ENCODE measurements at places on chromosomes 12 and 14.

DNA sequence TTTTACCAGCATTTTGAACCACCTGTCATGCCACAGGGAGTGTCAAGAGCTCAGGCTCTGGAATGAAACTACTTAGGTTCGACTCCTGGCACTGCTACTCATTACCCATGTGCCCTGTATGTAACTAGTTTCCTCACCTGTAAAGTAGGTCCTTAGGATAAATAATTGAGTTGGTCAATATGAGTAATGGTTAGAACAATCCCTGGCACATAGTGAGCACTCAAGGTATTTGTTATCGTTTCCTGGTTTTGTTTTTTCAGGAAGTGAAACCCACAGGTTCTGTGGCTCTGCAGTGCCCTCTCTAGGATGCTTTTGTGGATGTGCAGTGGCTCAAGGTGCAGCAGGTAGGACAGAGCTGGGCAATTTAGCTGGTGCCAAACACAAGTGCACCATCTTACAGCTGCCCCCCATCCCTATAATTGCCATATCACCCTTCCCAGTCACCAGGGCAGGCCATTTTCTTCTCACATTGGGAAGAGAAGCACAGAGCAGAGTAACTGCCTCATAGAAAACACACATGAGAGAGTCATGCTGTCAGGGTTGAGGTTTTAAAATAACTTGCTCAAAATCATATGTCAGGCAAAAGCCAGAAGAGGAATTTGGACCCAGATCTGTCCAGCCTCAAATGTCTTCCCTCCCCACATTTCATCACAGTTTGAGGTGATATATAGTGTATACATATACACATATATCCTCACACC is 297.5 kb downstream of the RPAP3 start:
- DNase-seq: no peak

- no peak for DNase-seq
These were observed 772.9 kb downstream of the MED13L start for GRCh38 chr12:115504306-115505290.

DNA sequence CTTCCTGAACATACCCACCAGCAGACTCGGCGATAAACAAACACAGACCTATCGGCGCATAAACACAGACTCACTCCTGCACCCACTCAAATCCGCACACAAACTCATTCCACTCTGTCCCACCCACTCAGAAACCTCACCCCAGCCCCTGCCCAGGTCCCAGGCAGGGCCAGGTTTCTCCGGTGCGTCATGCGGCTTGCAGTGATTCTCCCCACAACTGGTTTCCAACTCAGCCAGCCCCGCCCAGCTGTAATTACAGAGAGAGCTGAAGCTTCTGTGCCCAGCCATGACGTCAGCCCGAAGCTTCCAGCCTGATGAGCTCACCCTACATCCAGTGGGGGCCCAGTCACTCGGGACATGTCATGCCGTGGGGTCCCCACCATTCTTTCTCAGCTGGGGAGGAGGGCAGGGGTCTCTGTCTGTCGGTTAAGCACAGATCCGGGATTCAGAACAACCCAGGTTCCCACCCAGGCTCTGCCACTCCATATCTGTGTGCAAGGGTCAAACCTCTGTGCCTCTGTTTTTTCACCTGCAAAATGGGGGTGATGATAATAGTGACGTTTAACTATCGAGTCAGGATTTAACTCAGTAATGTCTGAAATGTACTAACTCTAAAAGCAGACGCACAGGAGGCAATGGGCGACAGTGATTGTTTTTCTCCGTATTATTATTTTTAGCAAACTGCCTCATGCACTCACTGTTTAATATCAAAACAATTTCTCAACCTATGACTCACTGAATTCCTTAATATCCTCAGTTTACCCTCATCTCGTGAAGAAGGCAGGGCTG is 2.3 kb upstream of the HSPB8 start:
- DNase-seq: peak; percentile 29

GRCh38 chr14:98240376-98240775 is 1031.6 kb downstream of the BCL11B start:
- no peak for DNase-seq

- no peak for DNase-seq
These were observed 183.5 kb upstream of the PLEKHG7 start for GRCh38 chr12:92519284-92519683.

- DNase-seq: no peak
These were observed 15.5 kb upstream of the FKBP4 start for GRCh38 chr12:2779281-2779680.

DNA sequence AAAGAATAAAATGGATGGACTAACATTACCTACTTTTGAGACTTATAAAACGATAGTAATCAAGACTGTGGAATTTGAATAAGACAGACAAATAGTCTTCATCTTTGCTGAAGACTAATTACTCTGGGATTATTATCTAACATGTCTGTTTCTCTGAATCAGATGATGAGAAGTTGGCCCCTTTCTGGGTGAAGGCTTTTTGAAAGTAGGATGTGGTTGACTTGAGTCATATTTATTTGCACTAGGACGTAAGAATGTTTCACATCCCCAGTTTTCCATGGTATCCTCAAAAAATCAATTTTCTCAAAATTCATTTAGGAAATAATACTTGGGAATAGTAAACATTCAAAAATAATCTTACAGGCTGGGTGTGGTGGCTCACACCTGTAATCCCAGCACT is 31.8 kb downstream of the PKP2 start:
- DNase-seq: no peak

GRCh38 chr14:63224196-63224595 is 20.0 kb downstream of the RHOJ start:
- DNase-seq: no peak

DNA sequence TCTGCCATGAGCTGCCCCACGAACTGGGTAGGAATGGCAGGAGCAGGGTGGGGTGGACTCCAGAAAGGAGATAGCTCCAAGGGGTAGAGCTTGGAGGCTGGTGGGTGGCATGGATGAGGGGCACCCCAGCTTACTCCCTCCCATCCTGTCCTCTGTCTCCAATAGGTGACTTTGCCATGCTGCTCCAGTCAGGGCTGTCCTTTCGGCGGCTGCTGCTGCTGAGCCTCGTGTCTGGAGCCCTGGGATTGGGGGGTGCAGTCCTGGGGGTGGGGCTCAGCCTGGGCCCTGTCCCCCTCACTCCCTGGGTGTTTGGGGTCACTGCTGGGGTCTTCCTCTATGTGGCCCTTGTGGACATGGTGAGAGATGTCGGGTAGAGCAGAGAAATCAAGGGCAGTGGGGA is 7.1 kb downstream of the SLC39A5 start:
- no peak for DNase-seq

GRCh38 chr14:22536853-22537338 is 52.1 kb downstream of the DAD1 start:
- DNase-seq: peak; percentile 94

DNA sequence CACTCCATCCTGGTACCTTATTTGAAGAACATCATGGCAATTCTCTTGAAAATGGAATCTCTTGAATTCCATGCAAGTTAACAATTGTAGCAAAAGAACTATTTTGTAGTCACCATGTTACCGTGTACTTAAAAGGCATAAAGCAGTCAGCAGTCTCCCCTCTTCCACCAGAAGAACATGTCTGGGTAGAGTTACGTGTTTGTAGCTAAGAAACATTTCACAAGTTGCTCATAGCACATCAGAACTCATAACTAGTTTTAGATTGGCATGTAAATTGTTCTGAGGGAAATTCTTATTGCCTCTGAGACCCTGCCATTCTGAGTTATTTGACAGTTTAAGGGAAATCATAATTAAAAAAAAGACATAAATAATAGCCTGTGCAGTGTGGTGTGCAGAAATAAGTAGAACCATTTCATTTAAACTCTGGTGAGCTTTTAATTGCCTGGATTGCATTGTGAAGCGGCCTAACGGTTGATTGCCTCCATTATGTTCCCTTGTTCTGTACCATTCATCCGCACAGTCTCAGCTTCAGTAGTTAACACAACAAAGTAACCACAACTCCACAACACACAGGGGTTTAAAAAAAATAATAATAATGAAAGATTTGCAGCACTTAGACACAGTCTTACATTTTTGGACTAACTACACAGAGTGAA is 2.6 kb downstream of the LMO3 start:
- no peak for DNase-seq

- DNase-seq: no peak
These were observed 36.9 kb upstream of the ATP23 start for GRCh38 chr12:57904426-57904825.

GRCh38 chr12:124387528-124387911 is 92.6 kb downstream of the RFLNA start:
- no peak for DNase-seq

DNA sequence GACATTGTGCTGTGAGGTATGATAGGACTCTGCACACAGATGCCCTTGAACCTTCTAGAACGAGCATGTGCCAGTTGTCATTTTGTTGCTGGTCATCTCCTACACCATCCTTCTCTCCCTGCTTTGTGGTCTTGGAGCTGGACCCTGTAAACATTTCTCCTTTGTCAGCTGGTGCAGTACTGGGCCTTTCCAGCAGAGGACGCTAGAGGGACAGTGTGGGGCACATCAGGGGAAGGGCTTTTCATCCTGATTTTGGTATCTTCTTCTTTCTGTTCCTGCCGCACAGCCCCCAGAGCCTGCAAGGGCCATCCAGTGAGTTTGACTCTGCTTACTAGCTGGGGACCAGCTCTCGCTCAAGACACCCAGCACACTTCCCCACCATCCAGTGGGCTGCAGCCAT is 484.6 kb downstream of the AACS start:
- no peak for DNase-seq

GRCh38 chr12:132118876-132119275 is 25.2 kb downstream of the DDX51 start:
- DNase-seq: no peak

- DNase-seq: no peak
These were observed 1.2 kb downstream of the VWF start for GRCh38 chr12:6123258-6123657.

- DNase-seq: no peak
These were observed 163.4 kb downstream of the RAD51B start for GRCh38 chr14:67982711-67983608.

DNA sequence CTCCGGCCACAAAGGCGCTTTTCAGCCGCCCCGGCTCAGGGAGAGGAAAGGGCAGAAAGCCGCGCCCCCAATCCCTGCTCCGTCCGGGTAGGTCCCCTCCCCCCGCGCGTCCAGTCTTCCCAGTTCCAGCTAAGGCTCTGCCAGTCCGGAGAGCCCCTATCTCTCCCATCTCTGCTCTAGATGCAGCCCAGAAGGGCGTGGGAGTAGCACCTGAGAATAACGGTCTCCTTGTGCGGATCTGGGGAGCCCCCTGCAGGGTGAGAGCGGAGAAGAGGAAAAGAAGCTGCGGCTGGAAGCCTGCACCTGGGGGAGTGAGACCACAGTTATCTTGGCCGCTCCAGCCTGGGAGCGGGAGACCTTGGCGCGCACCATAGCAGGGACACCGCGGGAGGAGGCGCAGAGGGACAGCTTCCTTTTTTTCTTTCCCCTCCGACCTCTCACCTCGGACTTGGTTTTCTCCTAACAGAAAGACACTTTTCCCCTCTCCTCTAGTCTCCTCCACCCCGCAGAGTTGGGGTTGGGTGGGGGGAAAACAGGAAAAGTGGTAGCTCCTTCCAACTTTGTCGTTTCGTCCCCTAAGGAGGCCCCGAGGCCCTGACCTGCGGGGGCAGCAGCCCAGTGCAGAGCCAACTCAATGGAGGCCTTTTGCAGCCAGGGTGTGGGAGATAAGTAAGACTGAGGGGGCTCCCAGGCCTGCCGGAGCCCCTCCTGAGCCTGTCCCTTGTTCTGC is 2.4 kb downstream of the DHH start:
- peak; percentile 49 for DNase-seq

DNA sequence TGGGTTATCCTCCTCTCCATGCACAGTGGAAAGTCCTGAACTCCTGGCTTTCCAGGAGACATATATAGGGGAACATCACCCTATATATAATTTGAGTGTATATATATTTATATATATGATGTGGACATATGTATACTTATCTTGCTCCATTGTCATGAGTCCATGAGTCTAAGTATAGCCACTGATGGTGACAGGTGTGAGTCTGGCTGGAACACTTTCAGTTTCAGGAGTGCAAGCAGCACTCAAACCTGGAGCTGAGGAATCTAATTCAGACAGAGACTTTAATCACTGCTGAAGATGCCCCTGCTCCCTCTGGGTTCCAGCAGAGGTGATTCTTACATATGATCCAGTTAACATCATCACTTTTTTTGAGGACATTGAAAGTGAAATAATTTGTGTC is 4.4 kb downstream of the SSTR1 start:
- no peak for DNase-seq

All from adipocyte (in vitro differentiated cells).